Tongue (tissue), 3 donors: ENCODE measurements at places on chromosomes 2 and 18.

GRCh38 chr2:98556344-98557033 is 51.8 kb downstream of the COA5 start:
- DNase-seq, result no peak

DNA sequence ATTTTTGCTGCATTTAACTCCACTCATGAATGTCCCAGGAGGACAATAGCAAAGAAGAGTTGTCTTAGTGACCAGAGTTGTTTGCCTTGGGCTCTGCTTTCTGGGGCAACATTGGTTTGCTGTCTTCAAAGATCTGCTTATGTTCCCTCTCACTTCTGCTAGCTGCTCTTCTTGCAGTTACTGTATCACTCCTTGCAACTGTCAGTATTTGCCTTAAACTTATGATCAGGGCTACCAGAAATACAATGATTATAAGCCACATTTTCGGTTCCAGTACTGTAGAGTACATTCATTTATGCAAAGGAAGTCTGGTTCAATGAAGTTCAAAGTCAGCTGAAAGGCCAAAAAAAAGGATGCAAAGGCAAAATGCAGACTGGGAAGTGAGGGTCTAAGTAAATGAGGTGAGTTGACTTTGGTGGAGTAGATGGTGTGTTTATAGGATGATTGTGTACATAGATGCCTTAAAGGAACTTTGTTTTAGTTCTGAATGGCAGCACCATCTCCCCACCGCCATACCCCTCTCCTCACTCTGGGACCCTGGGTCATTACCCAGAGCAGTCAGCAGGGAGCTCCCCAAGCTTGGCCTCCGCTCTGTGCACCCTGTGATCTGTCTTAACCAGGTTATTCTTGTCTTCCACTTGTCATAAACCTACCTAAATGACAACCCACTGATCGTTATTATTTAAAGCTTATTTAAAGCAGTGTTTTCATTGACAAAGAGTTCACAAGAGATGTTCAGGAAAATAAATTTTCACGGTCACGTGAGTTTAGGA is 236.0 kb downstream of the DOK6 start:
- DNase-seq, result no peak

- no peak for DNase-seq
These were observed 18.9 kb upstream of the IL1R2 start for GRCh38 chr2:101972621-101973434.

DNA sequence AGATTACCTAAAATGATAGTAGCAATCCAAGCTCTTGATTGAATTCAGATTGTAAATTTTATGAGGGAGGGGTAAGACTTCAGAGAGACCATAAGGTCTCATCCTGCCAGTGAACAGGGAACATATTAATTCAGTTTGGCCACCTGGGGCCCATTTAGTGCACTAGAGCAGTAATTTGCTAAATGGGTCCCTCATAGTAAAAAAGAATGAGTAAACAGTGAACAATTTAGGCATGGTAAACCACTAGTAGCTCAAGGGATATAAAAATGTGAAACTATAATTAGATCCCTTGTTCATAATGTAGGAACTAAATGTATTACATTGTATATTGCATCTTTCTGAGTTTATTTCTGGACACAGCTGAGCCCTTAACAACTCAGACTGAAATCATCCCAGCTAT is 4.9 kb upstream of the PHLPP1 start:
- DNase-seq, result no peak

- DNase-seq, result peak; percentile 83
These were observed 193.5 kb upstream of the TCF4 start for GRCh38 chr18:55781481-55781957.

DNA sequence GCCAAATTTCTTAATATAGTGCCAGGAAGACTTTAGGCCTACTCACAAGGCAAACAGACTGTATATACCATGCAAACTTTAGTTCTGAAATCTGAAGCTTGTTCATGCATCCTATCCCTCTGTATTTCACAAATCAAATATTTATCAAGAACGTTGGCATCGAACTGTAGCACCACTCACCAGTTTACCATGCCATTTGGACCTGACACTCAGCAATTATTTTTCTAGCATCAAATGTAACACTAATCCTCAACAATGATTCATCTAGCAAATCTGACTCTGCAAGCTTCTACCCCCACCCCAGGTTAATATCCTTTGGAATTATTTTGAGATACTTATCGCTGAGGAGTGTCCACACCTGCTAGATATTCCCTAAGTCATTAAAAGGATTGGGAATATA is 1506.6 kb downstream of the LRP1B start:
- DNase-seq, result no peak

GRCh38 chr2:217652761-217653639 is 349.8 kb downstream of the TNS1 start:
- peak; percentile 67 for DNase-seq

DNA sequence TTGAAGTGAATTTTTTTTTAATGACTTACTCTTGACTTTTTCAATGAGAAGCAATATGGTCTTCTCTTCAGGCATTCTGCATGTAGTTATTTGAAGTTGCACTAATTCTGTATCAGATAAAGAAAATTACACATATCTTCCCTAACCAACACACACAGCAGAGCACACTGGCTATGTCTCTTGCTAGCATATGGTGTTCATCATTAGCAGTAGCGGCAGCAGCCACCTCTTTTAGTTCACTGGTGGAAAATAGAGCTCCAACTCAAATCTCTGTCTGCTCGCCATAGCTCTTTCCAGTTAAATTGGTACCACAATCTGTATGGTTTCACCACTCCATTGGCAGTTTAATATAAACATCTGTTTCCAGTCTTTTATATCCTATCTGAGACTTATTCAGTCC is 278.1 kb upstream of the ZEB2 start:
- DNase-seq, result no peak

DNA sequence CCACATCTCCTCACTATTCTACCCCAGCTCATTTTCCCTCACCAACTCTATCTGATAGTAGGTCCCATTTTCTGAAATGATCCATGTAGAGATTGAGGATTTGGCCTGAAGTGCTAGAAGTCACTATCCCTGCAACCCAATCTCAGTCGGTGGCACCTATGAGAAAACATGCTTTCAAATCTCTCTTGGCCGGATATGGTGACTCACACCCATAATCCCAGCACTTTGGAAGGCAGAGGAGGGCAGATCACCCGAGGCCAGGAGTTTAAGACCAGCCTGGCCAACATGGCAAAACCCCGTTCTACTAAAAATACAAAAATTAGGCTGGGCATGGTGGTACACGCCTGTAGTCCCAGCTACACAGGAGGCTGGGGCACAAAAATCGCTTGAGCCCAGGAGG is 19.1 kb upstream of the MARCHF4 start:
- no peak for DNase-seq

- DNase-seq, result no peak
These were observed 313.9 kb downstream of the TRIB2 start for GRCh38 chr2:13030606-13031005.

DNA sequence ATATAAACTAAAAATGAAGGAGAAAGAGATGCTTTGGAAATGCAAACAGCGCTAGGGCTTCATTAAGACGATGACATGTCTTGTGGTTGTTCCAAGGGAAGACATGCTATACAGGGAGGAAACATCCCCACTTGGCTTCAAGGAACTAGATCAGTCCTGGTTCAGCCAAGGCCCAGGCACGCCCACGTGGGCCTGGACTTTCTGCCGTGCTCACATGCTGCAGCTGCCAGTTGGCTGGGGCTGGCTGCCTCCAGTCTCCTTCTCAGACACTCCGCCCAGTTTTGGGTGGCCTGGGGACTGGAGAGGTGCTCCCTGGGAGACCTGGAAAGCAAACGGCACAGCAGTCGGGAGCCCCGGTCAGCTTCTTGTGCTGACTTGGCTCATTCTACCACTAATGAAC is 109.6 kb downstream of the GLI2 start:
- DNase-seq, result peak; percentile 74
